Fibroblast of mammary gland (primary cell): ENCODE measurements at places on chromosomes 11 and 22.

DNA sequence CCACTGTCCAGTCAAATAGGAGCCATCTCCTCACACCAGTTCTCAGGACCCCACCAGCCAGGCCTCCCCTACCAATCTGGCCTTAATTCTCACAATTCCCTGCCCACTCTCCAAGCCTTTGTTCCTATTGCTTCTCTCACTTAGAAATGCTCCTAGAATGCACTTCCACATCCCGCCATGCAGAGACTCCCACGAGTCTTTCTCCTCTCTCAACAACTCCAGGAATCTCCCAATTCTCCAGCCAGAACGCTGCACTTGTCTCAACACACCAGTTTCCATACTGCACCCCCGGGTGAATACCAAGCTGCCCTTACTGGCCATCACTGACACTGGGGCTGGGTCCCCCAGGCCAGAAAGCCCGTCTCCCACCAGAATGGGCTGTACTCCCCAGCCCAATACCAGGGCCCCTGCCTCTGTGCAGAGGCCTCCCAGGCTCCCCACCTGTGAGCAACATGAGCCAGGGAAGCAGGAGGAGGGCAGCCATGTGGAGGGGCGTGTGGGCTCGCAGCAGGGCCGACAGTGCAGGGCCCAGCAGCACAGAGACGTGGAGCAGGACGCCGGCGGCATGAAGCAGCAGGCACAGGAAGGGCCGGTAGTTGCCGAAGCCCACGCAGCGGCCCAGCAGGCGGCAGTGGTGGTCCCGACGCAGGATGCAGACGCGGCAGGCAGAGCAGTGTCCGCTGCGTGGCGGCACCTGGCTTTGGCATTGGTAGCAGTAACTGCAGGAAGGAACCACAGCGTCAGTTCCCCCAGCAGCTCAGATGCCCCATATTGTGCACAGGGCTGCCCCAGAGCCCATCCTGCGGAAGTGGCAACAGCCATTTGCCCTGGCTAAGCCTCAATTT lies 2.4 kb downstream of the ZDHHC24 start:
- peak; percentile 43 for DNase-seq

GRCh38 chr11:33970984-33971466 lies 79.1 kb upstream of the LMO2 start:
- DNase-seq: peak; percentile 64

GRCh38 chr22:23911318-23911980 lies 17.3 kb downstream of the MIF start:
- no peak for DNase-seq

GRCh38 chr11:1073261-1073724 lies 1.4 kb upstream of the MUC2 start:
- peak; percentile 32 for DNase-seq

DNA sequence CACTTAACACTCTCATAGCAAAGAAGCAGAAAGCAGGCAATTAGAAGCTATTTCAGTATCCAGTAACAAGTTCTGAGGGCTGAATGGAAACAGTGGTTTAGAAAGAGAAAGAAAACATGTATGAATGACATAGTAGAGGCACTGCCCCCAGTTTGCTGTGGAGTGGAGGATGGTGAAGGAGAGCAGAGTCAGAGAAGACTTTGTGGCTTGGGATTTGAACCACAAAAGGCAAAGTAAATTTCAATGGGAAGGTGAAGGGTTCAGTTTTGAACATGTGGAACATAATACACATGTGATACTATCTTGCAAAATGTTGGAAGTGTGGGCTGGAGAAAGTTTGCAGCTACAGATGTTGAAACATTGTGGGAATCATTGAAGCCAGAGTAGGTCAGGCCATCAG lies 81.4 kb downstream of the SNX19 start:
- peak; percentile 73 for DNase-seq

- DNase-seq: no peak
Observed at GRCh38 chr11:95254716-95255115, 23.7 kb upstream of the SESN3 start.

DNA sequence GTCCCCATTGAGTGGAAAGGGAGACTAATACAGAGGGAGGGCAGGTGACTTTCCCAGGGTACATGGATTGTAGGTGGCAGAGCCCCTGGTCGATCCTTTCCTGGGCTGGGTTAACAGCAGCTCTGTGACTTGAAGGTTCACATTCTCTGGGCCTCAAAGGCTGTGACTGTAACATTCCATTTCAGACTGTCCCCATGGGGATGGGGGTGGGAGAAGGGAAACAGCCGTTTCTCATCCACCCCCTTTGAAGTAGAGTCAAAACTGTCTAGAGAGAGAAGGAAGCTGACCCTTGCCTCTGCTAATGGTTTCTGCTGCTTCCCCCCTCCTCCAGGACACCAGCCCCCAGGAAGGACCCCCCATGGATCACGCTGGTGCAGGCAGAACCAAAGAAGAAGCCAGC lies 19.2 kb downstream of the MICALL1 start:
- no peak for DNase-seq

DNA sequence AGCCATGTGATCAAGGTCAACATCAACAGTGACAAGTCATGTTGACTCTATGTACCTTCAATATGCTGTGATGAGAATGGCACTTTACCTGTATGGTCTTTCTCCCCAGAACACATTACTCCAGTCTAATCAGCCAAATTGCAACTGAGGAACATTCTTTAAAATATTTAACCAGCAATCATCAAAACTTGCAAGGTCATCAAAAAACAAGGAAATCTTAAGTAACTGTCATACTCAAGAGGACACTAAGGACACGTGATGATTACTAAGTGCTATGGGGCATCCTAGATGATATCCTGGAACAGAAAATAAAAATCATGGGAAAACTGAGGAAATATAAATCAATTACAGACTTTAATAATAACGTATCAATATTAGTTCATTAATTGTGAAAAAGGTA lies 118.9 kb downstream of the EFCAB6 start:
- DNase-seq: no peak

DNA sequence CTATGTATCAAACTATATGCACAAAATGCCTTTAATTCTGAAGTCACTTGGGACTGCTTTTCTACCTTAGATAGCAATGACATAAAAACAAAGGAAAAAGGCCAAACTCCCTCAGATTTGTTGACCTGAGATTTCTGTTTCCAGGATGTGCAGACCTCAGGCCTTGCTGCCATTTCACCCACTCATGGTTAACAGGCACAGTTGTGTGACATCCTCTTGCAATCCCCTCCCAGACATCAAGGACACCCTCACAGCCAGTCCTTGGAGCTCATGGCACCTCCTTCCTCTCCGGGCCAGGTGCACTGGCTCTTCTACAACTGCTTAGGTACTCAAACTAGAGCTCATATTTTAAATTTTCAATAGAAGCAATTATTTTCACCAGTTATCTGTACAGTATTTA lies 37.3 kb downstream of the SERPIND1 start:
- DNase-seq: no peak

DNA sequence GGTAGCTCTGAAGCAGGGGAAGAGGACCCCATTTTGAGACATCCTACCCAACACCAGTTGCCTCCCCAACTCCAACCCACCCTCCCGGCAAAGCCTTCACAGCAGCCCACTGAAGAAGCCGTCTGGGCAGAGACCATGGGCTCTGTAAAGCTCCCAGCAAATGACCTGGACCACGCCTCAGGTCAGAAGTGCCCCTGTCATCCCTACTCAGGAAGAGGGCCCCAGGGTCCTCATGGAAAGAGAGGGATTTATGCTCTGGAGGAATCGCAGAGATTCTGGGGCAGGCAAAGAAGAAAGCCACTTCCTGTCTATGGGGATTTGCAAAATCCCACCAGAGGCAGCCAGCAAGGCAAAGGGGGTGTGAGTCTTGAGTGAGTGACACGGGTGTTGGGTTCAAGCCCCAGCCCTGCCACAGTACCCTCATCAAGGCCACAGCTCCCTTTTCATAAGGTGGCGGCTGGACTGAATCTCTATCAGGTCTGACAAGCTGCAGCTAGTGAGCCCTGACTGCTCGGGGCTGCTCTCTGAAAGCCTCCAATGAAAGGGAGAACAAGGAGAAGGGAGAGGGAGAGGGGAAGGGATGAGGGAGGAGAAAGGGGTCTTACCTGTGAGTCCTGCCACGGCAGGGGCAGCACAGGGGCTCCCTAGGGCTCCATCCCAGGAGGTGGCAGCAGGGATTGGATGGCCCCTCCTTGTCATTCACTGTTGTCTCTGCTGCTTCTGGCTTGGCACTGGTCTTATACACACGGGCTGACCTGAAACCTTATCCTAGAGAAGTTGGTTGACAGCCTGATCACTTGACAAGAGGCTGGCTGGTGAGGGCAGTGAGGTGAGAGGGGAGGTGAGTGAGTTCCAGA lies at the start of gene UCP3:
TSS of gene UCP3 (minus strand) at position 713 of the 857 bp plus-strand sequence. CDS start 2,043 bp downstream, outside the sequence.
- DNase-seq: no peak

GRCh38 chr22:50697667-50698506 lies 25.3 kb downstream of the SHANK3 start:
- no peak for DNase-seq

- no peak for DNase-seq
Observed at GRCh38 chr11:34206407-34207300, 101.2 kb downstream of the NAT10 start.

GRCh38 chr11:125975634-125976033 lies 29.8 kb downstream of the VSIG10L2 start:
- DNase-seq: no peak

GRCh38 chr11:36243641-36244040 lies 45.6 kb downstream of the COMMD9 start:
- no peak for DNase-seq

DNA sequence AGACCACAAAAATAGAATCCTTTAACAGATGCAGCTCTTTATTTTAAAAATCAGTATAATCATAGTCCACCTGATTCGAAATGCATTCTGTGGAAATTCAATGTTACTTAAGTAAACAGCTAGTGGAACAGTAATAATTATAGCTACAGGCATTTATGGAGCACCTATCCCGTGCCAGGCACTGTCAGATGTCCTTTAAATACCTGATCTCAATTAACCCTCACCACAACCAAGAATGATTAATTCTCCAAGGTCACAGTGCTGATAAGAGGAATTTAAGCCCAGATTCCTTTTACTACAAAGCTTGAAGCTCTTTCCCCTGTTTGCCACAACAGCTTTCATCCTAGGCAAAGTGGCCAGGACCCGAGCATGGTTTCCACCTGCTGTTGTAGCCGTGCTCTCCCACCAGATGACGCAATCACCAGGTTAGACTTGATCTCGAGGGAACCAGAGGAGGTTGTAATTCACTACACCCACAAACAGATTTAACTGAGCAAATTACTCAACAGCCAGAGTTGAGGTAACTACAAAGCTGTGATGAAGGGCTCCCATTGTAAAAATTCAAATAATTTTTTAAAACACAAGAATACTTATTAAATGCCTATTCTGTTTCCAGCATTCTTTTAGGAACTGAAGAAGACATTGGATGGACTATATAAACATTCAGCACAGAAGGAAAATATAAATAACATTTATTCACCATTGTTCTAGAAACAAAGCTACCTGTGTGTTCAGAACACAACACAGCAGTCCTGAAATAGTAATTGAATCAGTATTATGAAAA lies 10.3 kb downstream of the PRDM10 start:
- DNase-seq: peak; percentile 47

- DNase-seq: peak; percentile 85
Observed at GRCh38 chr11:33633251-33634003, 67.2 kb downstream of the C11orf91 start.

DNA sequence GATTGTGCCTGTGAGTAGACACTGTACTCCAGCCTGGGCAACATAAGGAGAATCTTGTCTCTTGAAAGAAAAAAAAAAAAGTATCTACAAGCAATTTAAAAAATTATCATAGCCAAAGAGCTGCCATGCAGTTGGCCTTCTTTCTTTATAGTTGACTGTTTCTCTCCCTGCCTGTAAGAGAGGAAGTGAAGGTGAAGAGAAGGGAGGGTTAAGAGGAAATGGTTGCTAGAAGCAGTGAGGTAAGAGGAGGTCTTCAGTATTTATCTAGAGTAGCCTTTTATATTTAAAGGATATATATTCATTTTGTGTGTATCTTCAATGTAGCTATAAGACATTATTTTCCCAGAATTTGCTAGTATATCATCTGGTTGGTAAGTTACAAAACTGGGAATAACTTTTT lies 217.9 kb downstream of the TMEM135 start:
- no peak for DNase-seq

DNA sequence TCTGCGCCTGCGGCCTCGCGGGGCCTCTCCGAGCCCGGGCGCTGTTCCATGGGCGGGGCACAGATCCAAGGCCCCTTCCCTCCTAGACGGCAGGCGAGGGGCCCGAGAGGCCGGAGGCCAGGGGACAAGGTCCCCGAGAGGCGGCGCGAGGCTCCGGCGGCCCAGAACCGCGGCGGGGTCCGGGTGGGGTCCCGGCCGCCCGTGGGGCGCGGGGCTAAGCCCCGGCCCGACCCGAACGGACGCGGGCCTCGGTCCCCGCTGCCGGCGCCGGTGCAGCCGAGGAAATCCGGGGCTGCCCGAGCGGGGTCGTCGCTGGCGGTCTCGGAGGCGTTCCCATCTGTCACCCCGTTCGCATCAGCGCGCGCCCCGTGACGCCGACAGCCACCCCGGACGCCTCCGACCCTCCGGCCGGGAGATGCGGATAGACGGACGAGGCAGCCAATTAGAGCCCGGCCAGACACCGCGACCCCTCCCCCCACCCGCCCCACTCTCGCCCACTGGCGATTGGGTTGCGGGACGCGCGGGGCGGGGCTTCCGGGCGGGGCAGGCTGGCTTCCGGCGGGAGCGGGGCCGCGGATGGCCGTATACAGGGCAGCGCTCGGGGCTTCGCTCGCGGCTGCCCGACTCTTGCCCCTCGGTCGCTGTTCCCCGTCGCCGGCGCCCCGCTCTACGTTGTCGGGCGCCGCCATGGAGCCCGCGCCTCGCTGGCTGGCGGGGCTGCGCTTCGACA lies at the start of gene SELENOO:
TSS of gene SELENOO (plus strand) at position 551 of the 730 bp plus-strand sequence. CDS start at position 577, 26 bp downstream.
- DNase-seq: peak; percentile 71
